NCI-H510A (cell line): ENCODE measurements at places on chromosomes 6 and 20.
A peak's percentile ranks its signal among the peaks of the same experiment; 100 is the strongest.

DNA sequence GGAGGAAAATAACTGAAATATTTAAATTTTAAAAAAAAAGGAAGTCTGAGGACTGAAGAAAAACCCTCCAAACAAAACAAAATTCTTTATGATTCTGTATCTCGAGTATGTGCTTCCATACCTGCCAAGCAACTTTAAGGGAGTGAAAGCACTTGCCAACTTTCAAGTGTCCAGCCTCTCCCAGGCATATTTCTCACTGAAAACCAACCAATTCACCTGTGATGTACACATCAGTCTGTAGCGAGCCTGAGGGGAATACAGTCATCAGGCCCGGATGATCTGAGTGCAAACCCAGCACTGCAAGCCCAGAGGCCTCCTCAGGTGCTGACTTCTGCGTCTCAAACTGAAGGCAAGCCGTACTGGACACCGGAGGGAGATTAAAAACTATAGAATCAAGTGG lies 164.8 kb upstream of the NT5E start:
- no peak for DNase-seq

DNA sequence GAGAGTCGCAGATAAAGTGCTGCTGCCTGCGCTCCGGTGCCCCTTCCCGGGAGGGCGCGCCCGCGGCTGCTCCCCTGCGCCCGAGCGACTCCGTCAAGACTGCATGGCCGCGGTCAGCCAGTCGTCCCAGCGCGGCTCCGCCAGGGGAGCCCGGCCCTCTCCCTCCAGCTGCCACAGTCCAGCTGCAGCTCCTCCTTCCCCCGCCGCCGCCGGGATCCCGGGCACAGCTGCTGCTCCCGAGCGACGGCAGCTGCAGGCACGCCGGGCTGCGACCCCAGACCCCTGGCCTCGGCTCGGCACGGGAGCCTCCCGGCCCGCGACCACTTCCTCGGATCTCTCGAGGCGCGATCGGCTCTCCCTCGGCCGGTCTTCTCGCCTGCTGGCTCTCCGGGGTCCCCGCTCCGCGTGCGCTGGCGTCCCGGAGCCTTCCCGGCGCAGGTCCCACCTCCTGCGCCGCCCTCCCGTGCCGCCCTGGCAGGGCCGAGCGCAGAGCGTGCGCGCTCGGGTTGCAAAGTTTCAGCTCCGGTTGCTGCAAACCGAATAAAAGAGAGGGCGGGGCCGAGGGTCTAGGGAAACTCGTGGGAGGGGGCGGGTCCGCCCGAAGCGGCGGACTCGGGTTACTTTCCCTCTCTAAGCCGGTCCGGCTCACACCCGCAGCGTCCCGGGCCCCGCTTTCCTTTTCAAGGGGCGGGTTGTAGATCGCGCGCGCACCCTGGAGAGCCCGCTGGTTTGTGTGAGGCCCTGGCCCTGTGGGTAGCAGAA lies at the start of gene CNKSR3:
CNKSR3 (minus strand) TSS at position 542 of the 762 bp plus-strand sequence. CDS start 571 bp downstream, outside the sequence.
- peak; percentile 100 for DNase-seq

GRCh38 chr6:143721642-143722041 lies 43.9 kb downstream of the PHACTR2 start:
- no peak for DNase-seq

GRCh38 chr20:47663354-47664067 lies 121.8 kb downstream of the SULF2 start:
- no peak for DNase-seq
